Activated CD8-positive, alpha-beta memory T cell treated with anti-CD3 and anti-CD28 coated beads for 4 hours (primary cell): ENCODE measurements at places on chromosomes 16 and 17.

DNA sequence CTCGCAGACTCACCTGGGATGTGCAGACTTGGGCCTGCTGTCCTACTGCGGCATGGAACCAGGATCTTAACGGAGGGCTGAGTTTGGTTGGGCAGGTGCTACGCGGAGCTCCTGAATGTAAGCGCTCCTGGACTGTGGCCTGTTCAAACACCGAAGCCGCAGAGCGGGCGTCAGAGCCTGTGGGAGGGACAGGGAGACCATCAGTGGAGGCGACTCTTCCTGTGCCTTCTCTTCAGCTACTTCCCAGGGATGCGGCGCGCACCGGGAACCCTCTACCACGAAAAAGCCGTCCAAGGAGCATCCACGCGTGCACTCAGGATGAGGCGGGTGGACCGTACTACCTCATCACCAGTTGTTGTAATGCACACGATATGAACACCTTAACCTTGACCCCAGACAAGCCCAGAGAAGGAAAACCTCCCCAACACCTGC lies 2.0 kb downstream of the USP36 start:
- no peak for DNase-seq

DNA sequence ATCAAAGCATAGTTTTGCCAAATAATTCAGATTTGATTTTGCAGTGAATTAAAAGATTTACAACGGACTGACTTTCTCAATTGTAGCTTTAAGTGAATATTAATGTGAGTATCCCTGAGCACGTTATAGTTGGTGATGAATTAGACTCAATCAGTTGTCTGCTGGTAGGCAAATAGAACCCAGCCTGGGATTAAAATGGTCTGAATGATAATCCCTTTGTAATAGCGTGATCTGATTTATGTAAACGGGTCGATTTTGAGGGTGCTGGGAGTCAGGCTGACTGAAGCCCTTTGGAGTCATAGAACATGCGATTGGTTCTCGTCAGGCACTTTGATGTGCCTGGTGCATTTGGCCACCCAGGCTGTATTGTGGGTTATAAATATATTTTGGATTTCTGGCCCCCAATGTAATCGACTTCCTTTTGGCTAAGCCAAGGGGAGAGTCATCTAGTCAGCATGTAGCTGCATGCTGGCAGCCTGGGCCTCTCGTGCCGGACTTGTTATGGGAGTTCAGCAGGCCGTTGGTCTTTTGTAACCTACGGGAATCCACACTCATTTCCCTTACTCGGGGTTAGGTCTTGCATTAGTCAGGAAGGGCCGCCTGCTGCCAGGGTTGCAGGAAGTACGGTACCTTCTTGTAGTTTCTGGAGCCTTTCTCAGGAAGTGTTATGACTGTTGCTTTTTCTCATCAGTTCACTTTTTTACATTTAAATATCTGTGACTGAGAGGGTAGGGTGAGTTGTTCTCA lies 5.4 kb downstream of the PGS1 start:
- DNase-seq, result no peak

DNA sequence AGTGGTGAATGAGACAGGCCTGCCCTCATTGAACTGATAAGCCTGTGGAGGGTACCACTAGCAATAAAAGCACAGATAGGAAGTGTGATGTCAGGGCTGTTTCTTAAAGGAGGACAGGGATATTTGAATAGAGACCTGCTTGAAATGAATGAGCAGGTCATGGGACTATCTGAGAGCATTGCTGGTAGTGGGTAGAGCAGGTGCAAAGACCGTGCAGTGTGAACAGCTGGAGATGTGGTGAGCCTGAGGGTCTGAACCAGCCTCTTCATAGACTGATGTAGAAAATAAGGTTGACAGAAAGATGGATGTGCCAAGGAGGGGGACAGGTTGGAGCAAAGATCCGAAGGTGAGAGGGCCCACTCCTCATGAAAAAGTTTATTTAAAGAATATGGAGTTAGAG lies 2.4 kb downstream of the NUP93 start:
- no peak for DNase-seq

DNA sequence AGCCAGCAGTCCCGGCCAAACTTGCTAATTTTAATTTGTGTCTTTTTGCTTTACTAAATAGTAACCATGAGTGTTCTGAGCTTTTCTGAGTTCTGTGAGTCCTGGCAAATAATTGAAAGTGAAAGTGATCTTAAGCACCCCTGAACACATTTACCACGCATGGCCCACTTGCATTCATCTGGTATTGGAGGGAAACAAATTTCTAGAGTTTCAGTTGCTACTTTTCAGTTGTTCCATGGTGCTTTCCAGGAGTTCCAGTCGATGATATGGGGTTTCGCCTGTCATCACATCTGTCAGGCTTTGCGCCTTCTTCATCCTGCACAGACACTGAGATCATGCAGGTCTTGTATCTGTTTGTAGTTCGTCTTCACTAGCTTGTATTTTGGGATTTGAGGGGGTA lies 44.1 kb downstream of the CRLF3 start:
- no peak for DNase-seq

DNA sequence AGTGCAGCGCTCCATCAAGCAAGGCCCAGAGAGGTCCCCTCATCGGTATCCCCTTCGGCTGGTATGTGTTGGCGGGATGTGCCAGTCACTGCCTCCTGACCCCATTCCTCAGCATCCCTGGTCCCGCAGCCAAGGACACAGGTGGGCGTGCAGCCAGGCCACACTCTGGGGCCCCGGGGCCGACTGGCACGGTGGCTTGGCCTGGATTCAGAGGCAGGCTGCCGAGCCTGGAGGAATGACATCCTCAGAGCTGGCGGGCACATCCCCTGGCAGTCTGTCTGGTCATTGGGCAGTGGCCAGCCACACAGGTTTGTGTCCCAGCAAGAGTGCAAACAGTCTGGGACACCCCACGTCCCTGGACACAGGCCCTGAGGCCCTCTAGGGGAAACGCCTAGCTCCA lies 111.1 kb downstream of the SDK2 start:
- no peak for DNase-seq

DNA sequence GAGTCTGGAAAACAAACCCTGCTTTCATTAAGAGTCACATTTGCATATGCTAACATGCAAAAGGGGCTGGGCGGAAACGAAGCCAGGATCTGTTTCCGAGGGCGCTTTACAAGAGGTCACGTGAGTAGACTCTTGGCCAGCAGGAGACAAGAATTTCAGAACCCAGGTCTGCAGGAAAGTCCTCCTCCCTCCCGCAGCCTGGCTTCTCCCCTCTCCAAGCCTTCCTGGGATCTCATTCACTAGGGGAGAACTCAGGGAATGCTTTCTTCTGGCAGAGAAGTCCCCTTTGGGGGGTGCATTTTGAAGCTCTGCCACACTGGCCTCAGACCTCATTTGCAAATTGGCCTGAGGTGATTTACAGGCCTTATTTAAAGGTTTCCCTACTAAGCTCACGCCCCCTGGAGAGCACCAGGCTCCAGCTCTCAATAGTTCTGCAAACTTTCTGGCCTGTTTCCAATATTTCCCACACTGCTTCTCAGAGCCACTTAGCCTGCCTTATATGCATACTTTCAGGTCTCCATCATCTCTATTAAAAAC lies 57.2 kb upstream of the CACNG5 start:
- no peak for DNase-seq

DNA sequence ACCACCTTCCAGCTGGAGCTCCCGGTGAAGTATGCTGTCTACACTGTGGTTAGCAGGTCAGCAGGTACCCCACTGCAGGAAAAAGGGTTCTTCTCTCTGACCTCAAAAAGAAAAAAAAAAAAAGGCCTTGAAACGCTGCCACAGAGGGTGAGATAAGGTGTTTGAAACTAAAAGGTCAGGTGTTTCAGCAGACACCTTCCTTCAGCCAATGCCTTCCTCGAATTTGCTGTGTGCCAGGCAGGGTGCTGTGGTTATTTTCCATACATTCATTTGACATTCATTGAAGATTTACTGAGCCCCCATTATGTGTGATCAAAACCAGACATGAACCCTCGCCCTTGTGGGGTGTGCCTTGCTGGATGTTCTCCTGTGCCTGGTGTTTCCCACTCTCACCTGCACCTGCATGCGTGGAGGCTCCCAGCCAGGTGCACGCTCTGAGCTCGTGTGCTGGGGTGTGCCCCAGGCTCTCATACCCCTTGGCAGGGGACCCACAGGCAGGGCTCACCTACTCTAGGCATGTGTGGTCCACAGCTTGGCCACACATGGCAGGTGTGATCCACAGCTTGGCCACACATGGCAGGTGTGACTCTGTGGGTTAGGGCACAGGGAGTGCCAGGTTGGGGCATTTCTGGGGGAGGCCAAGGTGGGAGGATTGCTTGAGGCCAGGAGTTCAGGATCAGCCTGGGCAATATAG lies 15.8 kb upstream of the ITGAD start:
- no peak for DNase-seq

- DNase-seq, result no peak
Measured at GRCh38 chr16:78706637-78707036, 607.2 kb downstream of the WWOX start.

DNA sequence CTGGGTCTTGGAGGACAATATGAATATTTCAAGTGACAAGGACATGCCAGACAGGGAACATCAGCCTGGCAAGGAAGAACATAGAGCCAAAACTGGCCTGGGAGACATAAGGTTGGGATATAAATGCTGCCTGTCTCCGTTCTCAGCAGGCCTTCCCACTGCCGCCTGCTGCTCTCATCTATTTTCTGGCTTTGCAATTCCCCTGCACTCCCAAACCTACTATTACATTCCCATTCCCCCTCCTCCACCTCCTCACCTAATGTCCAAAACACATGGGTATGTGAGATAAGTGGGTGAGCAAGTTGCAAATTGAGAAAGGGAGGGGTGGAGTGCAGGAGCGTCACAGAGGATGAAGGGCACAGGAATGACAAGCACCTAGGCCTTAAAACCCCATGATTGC lies 244.3 kb upstream of the CDH8 start:
- DNase-seq, result no peak

DNA sequence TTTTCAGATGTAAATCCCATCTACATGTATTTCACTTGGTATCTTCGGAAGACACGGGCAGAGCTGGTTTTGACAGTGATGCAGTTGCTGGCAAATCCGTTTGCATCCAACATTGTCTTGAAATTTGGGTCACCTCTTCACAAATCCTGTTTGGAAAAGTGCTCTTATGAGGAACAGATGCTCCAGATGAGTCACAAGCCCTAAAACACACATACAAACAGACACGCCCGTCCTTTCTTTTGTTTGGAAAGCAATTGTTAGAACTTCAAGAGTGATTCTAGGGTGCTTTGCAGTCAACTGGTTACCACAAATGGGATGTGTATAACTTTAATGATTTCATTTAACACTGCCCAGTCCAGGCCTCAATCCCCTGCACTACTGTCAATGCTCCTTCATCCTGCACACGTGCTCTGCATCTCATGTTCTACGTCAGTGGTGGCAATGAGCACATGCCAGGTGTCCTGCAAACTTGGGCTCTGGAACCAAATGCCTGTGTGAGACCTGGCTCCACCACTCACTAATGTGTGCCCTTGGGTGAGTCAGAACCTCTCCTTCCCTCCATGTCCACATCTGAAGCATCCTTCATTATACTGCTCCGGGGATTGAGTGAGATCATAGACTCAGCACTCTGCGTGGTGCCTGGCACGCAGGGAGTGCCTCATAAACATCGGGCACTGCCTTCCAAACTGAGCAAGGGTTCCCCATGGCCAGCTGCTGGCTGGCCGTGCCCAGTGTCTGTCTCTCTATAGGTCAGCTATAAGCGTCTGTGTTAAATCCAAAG lies 19.3 kb upstream of the FOXF1 start:
- DNase-seq, result no peak

DNA sequence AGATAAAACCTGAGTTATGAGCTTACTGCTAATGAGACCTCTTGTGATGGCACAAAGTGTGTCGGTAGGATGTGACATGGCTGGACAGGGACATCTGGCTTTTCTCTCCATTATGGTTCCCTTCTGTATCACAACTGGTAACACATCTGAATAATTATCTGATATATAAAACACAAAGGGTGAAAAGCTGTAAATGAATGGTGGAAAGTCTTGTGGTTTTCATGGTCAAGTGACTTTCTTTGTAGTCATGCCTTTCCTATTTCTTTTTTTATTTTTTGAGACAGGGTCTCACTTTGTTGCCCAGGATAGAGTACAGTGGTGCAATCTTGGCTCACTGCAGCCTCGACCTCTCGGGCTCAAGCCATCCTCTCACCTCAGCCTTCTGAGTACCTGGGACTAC lies 35.3 kb upstream of the ZFHX3 start:
- DNase-seq, result no peak

DNA sequence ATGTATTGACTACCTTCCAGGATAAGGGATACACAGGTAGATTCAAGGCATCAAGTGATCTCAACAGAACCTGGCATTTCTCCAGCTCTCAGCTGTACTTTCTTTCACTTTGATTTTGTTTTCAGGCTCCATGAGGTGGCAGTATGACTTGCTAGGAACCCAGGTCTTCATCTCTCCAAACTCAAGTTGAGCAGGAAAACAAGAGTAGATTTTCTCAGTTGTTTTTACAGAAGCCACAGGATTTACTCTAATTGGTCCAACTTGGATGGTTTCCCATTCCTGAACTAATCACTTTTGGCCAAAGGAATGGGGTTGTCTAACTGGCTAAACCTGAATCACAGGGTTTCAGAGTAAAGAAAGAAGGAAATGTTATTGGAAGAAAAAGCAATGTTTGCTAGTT lies 146.6 kb downstream of the TRIM37 start:
- no peak for DNase-seq

DNA sequence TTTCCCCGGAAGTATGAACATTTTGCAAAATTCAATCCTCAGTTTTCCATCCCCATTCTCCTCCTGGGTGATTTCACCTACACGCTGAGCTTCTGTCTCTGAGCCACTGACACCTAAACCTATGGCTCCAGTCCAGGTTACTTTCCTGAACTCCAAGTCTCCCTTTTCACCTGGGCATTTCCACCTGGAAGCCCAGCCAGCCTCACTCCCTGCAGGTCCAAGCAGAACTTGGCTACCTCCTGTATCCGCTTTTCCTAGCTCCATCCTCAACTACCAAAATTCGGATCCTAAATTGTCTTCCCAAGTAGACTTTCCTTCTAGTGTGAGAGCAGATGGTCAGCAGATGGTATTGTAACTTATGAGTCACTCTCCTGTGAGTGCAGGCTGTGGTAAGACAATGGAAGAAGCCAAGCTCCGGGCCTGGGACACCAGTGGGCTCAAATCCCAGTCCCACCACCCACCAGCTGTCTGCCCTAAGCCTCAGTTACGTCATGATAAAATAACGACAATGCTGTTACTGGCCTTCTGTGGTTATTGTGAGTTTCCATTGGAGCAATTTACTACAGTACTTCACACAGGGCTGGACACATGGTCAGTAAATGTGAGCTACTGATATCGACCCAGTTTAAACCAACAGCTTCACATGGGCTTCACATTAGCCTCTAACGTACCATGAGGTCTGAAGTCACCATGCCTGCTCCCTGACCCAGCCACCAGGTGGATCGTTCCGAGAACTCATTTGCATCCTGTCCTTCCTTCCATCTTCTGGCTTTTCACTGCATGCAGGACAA lies 33.3 kb downstream of the PECAM1 start:
- DNase-seq, result no peak
